Osteoblast (primary cell): ENCODE measurements at places on chromosomes 1 and 21.
A peak's percentile ranks its signal among the peaks of the same experiment; 100 is the strongest.

GRCh38 chr1:157966031-157966537, 27.4 kb upstream of the KIRREL1 start:
- DNase-seq: no peak

DNA sequence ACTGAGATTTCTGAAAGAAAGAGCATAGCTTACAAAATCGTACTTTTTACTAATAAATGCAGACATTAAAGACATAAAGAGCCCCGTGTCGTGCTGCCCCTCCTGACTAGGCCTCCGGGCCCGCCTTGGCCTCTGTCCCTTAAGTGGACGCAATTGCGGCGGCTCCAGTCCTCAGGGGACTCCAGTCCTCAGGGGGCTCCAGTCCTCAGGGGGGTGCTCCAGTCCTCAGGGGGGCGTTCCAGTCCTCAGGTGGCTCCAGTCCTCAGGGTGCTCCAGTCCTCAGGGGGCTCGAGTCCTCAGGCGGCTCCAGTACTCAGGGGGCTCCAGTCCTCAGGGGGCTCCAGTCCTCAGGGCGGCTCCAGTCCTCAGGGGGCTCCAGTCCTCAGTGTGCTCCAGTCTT, 10.6 kb upstream of the OR2M2 start:
- no peak for DNase-seq

DNA sequence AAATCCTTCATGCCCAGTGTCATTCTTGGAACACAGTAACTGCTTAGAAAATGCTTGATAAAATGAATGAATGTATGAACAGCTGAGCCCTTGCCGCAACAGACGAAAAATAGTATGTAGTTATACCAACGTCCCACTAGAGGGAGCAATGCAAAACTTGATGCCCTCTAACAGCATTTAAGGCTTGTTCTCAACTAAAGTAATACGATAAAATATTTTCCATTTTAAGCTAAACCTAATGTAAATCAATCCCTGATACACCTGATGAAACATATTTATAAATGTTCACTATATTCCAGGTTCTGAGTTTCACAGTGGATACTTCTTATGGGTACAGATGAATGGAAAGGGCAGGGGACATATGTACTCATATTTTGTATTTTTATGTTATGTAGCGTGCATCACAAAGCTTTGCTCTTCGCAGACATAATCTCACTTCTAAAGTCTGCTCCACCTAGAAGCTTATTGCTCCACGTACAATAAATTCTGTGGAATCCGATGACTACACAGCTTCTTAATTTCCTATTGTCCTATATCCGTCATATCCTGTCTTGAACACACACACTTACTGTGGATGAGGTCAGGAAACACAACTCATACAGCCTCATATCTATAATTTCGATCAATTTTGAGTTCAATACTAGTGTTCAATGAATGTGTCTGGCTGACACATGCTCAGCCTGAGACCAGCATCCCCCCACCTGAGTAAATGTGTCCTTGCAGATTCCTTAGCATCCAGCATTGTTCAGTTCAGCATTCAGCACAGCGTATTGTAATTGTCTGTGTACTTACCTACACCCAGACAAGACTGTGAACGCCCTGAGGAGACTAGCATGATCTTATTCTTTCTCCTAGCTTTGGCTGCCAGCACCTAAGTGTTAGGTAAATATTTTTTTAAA, 4.4 kb upstream of the UTP25 start:
- no peak for DNase-seq

DNA sequence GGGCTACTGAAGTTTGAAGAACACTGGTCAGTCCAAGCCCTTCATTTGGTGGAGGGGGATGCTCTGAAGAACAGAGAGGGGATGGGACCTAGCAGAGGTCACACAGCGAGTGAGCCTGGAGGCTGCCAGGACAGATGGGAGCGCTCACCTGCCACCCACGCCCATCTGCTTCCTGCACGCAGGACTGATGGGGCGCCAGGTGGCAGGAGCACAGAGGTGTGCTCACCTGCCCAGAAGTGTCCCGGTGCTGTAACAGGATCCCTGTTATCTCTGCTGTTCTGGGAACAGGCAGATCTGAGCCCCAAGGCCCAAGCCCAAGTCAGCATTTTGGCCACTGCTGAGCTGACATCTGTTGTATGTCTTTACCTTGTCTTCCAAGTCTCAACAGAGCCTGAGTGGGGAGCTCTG, 40.5 kb downstream of the EPHB2 start:
- no peak for DNase-seq

DNA sequence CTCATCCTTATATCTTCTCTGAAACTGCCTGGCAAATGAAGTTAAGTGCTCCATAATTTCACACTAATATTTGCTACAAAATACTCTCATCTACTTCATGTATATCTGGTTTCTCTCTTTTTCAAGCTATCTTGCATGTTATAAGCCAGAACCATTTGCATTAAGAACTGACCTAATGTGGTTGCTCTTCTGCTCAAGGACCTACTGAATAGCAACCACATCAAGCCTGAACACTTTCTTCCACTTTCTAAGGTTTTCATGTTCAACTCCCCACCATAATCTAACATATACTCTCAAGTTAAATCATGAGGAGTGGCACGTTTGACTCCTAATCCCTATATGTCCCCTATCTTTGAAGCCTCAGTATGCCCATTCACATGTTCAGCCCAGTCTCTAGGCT, 27.2 kb downstream of the RGS1 start:
- no peak for DNase-seq

GRCh38 chr21:14270631-14271030, 54.7 kb downstream of the RBM11 start:
- no peak for DNase-seq

- peak; percentile 50 for DNase-seq
Measured at GRCh38 chr1:55040933-55041494, 1.7 kb downstream of the PCSK9 start.

- DNase-seq: no peak
Measured at GRCh38 chr1:172019976-172020375, 178.7 kb downstream of the DNM3 start.

GRCh38 chr1:174743654-174744561, 255.8 kb upstream of the CACYBP start:
- DNase-seq: no peak

- DNase-seq: no peak
Measured at GRCh38 chr21:29697555-29698193, 242.1 kb downstream of the GRIK1 start.

- no peak for DNase-seq
Measured at GRCh38 chr21:14841511-14842472, 223.0 kb downstream of the NRIP1 start.

DNA sequence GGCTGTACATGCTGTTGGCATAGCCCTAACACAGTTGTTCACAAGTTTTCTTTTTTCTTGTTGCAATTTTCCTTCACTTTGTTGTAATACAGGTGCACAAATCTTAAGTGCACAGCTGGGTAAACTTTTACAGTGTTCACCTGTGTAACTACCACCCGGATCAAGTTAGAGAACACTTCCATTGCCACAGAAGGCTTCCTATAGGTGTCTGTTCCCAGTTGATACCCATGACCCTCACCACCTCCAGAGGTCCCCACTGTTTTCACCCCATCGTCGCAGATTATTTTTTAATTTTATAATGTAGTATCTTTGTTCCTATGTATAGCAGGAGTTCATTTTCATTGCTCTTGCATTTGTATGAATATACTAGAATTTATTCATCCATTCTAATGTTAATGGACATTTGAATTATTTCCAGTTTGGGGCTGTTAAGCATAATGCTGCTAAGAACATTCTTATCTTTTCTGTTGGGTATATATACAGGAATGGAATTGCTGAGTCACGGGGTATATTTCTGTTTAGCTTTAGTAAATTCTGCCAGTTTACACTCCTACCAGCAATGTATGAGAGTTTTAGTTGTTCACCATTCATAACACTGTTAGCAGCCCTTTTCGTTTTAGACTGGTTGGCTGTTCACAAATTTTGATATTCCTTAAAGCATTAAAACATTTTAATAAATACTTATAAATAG, 16.4 kb downstream of the SPRTN start:
- DNase-seq: no peak

GRCh38 chr21:29504751-29505321, 206.1 kb downstream of the BACH1 start:
- no peak for DNase-seq

GRCh38 chr1:93670141-93670540, 11.5 kb downstream of the BCAR3 start:
- peak; percentile 66 for DNase-seq
